Neural crest cell (in vitro differentiated cells): ENCODE measurements at places on chromosomes 5 and 9.

- DNase-seq = no peak
These were observed 97.9 kb downstream of the SV2C start for GRCh38 chr5:76180814-76181805.

DNA sequence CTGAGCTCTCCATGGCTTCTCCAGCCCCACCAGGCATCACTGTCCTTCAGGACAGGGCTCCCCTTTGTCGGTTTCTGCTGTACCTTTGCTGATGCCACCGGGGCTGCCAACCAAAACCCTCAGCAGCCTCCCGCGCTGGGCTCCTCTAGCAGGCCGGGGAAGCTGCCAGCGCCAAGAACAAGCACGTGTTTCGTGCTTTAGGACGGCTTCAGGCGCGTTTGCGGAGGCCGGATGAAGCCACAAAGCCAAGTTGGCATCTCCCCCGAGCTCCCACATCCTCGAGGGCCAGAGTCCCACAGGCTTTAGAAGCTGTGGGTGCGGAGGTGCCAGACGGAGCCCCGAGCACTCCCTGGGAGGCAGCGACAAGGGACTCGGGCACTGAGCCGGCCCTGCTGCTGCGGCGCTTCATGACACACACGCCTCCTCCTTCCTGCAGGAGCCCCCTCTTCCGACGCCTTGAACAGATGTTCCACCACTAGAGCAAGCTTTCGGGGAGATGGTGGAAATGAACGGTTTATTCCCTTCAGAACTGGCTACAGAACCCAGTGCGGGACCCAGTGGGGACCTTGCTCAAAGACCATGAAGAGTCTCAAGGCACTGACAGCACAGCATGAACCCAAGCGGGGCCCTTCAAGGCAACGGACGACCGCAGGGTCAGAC, 36.7 kb downstream of the SARDH start:
- DNase-seq = no peak

DNA sequence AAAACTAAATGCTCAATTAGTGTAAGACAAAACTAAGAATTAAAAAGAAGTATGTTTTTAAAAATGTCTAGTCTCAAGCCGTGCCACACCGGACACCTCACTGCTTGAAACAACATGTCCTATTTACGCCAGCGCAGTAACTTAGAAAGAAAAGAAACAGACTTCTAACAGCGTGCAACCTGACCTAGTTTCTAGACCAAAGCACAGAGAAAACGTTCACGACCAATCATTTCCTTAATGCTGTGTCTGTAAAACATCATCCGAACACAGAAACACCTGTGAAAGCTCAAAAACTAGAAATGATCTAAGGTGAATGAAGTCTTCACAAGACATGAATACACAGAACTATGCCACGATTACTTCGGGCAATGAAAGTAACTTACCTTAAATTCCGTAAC, 4.0 kb downstream of the BRD9 start:
- no peak for DNase-seq

DNA sequence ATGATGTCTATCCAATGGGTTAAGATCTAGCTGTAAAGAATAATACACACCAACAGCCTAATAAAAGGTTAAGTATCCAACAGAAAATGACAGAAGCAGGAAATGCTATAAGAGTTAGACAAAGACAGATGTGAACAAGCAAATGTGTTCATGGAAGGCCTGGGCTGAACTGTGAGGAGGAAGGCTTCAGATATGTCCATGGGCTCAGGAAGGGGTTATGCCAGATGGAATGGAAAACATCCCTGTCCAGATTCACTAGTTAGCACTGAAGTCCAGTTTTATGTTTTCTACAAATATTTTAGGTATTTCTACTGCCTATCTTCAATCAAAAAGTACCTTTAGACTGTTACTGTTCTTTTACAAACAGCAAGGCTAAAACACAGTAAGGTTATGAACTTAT, 27.1 kb downstream of the ERAP1 start:
- DNase-seq = no peak

DNA sequence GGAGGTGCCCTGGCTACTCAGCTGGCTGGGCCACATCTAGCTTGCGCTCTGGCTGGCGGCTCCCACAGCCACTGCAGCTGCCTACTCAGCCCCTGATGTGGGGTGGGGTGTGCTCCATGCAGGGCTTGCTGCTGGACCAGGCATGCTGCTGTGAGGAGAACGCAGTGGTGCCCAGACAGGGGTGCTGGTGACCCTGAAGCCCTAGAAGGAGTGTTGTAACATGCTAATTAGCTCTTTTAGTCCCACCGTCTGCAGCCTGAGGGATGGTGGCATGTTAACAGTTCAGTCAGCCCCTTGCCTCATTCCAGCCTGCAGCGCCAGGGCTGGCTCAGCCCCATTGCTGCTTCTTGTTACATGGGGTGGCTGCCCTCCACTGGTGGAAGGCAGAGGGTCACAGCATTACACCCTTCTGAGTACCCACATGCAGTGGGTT, 642.3 kb downstream of the DMRTA1 start:
- peak; percentile 12 for DNase-seq

GRCh38 chr5:67203701-67204074, 7.1 kb upstream of the CD180 start:
- DNase-seq = no peak

- DNase-seq = no peak
These were observed 64.8 kb downstream of the GDNF start for GRCh38 chr5:37774912-37775483.

- no peak for DNase-seq
These were observed 10.6 kb downstream of the DELE1 start for GRCh38 chr5:141934099-141934844.

DNA sequence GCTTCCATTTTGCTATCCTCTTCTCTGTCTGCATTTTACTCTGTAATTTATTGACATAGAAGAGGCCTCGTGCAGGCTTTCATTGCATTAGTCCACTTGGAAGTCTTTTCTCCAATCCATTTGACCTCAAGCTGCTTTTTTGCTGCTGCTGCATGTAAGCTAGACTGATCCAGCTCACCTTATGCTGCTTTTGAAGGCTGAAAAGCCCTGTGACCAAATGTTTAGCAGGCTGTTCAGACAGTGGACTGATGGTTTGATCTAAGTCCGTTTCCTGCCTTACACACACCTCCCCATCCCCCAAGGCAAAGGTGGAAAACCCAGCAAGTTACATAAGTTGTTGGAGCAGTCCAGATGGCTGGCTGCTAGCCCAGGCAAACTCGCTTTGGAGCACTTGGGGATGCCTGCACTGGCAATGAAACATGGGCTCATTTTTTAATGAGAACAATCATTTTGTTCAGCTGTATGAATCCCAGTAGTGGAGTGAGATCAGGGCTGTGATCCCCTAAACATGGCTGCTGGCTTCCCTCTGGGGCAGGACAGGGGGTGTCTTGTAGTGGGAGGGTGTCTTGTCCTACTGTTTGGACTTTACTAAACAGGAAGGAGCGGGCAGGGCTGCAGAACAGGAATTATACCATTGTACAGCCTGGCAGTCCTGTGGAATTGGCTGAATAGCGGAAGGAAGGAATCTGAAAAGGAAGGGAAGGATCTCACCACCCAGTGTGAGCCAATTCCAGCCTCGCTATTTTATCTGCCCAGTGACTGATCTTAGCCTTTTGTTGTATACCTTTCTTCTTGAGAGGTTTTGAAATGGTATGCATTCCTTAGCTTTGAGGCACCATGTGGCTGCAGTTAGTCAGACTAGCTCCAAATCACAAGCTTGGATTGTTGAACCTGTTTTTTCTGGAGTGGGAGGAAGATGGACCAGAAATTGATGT, 212.0 kb downstream of the ARHGAP26 start:
- DNase-seq = no peak

GRCh38 chr9:7150153-7150890, 392.5 kb downstream of the KDM4C start:
- no peak for DNase-seq

DNA sequence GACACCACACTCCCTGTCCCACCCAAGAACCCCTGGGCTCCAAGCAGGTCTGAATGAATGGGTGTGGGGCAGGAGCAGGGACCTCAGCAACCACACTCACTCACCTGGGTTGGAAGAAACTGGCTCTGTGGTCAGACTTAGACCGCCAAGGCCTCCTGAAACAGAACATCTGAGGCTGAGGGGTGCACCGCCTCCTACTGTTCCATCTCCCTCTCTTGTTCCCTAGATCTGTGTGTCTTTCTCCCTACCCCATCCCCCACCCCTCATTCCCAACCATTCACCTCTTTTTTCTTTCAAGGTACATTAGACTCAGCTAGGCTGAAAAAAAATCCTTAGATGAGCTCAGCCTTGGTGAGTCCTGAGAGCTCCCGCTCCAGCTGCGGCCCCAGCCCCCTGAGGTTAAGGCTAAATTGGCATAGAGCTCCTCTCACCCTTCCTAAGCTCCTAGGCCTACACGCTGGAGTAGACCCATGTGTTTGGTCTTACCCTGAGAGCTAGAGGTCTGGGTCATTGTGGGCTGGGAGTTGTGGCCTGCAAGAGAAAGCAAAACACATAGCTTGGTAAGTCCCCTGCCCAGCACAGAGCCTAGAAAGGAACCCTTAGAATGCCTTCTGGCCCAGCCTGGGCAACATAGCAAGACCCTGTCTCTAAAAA, 4.8 kb downstream of the ECSCR start:
- no peak for DNase-seq

- no peak for DNase-seq
These were observed 102.3 kb downstream of the GLIS3 start for GRCh38 chr9:4197548-4197947.

GRCh38 chr9:120861935-120862334, 15.1 kb downstream of the PHF19 start:
- no peak for DNase-seq

- no peak for DNase-seq
These were observed 174.5 kb upstream of the TRPM3 start for GRCh38 chr9:71295928-71296327.

DNA sequence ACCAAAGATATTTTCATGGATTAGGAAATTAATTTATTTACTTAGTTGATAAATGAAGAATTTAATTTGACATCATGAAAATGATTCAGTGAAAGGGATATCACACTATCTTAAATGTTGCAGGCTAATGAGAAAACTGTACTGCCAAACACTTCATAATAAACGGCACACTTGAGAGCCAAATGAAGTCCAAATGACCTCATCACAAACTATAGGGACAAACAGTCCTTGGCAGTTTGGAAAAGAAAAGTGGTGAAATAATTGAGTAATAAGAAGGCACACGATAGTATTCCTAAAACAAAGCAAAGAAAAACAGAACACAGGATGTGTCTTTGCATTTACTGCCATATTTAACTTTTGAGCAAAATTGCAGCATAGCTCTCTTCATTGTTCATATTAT, 116.9 kb upstream of the TLR4 start:
- DNase-seq = no peak

GRCh38 chr5:176731506-176732160, 78.7 kb upstream of the UNC5A start:
- no peak for DNase-seq

- no peak for DNase-seq
These were observed 16.1 kb downstream of the BASP1 start for GRCh38 chr5:17233488-17233887.

- DNase-seq = no peak
These were observed 130.2 kb downstream of the DNAH5 start for GRCh38 chr5:13814301-13814700.

DNA sequence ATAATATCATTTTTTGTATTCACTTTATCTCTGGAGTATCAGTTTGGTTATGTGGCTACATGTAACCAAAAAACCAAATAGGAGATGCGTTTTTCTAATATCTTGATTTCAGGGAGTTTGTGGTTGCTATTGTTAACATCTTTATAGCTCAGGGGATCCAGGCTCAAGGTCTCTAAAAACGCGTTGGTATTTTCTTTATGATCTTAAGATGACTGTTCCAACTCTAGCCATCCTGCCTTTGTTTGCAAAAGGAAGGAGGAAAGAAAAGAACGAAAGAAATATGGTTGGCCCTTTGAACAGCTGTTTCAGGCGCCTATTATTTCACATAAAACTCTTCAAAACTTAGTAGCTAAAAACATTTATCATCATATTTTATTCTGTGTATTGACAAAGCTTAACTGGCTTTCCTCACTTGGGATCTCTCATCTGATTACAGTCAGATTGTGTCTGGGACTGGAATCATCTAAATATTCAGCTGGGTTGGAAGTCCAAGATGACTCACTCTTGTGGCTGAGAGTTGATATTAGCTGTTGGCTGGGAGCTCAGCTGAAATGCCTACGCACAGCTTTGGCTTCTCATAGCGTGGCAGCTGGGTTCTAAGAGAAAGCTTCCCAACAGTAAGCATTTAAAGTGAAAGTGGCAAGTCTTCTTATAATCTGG, 60.1 kb downstream of the FAM174A start:
- DNase-seq = no peak

GRCh38 chr9:134425401-134425800, 99.1 kb downstream of the RXRA start:
- DNase-seq = no peak

- DNase-seq = no peak
These were observed 21.4 kb downstream of the TMEM245 start for GRCh38 chr9:109098171-109098959.

DNA sequence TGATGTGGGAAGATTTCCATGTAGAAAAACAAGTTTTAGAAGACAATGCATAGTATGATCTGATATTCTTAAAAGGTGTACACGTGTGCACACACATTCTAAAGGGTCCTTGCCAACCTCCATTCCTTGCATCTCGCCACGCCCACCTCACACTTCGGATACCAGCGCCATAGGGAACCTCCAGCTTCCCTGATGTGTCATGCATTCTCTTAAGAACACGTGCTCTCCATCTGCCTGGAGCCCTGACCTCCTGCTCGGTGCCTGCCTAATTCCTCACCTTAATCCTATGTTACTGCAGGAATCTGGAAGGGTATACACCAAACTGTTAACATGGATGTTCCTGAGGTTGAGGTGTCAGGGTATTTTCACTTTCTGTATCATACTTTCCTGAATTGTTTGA, 63.1 kb downstream of the PTCD2 start:
- DNase-seq = no peak

- no peak for DNase-seq
These were observed 52.1 kb downstream of the RGS7BP start for GRCh38 chr5:64557911-64558310.

- no peak for DNase-seq
These were observed 87.3 kb downstream of the GAS1 start for GRCh38 chr9:86860006-86860405.

DNA sequence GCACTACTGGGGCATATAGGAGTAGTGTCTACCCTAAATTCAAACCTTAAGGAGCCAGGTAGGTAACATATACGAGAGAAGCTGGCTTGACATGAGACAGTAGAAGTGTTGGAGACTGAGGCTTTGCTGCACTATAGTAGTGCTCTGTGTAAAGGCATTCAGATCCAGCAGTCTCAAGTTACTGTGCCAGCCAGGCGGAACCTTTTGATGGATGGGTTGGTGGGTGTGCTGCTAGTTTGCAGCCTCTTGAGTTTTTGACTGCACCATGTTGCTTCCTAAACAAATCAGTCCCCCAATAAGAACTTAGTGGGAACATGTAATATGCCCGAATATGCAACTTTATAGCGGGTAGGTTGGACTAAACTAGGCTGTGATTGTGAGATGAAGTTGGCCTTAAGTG, 1.5 kb downstream of the CLTA start:
- no peak for DNase-seq

DNA sequence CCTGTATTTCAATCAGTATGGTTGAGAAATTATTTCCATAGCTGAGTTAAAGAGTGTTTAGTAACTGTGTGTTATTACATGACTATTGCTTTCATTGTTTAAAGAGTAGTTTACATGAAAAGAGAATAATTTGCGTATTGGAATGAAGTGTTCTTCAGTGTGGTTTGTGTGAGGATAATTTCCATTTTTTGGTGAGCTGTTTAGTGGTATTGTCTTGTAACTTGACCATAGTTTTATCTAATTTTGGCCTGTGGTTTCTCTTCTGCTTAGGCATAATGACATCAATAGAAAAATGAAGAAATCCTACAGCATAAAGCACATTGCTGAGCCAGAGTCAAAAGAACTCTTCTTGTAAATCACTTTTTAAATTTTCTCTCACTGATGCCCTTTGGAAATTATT, 151.2 kb downstream of the SNCAIP start:
- no peak for DNase-seq
